ENCODE measurements at places on chromosomes 4 and X.

GRCh38 chrX:54808109-54808604 lies 612 bp downstream of the MAGED2 start:
- no peak for DNase-seq

GRCh38 chr4:4421356-4421755 lies 34.5 kb downstream of the NSG1 start:
- no peak for DNase-seq

- no peak for DNase-seq
These were observed 28.8 kb downstream of the FAM199X start for GRCh38 chrX:104195013-104195412.

GRCh38 chr4:116343809-116344208 lies 741.6 kb downstream of the TRAM1L1 start:
- DNase-seq = peak; percentile 15

GRCh38 chr4:165986956-165987698 lies 114.1 kb downstream of the TLL1 start:
- no peak for DNase-seq

DNA sequence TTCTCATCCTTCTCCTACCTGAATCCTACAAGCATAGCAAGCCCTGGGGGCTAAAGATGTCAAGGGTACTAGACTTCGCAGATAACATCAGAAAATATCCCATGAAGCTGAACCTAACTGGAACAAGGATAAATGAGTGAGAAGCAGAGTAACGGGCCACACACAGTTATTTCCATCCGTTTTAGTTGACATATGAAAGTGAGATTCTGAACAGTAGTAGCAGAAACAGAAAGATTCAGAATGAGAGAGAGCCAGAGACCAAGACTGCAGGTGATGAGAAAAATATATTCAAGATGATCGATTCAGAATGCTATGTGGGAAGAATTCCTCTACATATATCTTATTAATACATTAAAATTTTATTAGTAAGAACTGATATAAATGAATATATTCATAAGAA lies 165.1 kb downstream of the TSPAN5 start:
- no peak for DNase-seq

DNA sequence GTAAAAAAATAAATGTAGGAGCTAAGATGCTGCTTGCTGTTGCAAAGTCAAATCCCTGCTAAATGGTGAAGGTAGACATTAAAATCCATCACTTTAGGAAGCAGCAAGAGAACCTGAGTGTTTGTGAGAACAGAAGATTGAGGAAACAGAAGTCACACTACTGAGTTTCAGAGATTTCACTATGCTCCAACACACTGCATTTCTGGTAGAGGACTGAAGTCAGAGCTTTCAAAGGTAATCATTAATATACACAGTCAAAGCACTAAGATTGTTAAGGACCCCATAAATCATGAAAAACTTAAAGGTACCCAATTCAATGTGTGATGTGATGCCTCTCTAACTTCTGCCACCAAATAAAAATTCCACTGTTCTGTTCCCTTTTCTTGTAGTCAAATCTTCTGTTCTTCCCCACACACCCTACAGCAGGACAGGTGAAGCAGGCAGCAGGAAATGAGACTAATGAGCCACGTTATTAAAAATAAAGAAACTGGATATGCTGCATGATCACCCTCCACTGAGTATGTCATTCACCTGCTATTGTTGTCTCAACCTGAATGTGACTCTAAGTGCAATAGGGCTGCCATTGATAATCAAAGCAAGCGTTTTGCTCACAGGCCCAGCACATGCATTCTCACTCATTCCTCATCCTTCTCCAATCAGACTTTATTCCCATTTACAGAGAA lies 28.9 kb upstream of the APELA start:
- DNase-seq = no peak

GRCh38 chrX:138748480-138748879 lies 37.0 kb upstream of the FGF13 start:
- DNase-seq = no peak

- DNase-seq = no peak
These were observed 12.7 kb downstream of the DCAF16 start for GRCh38 chr4:17797808-17798207.

GRCh38 chrX:78665342-78665741 lies 6.2 kb upstream of the RTL3 start:
- DNase-seq = peak; percentile 18

GRCh38 chr4:178316211-178316610 lies 874.0 kb upstream of the AGA start:
- no peak for DNase-seq

DNA sequence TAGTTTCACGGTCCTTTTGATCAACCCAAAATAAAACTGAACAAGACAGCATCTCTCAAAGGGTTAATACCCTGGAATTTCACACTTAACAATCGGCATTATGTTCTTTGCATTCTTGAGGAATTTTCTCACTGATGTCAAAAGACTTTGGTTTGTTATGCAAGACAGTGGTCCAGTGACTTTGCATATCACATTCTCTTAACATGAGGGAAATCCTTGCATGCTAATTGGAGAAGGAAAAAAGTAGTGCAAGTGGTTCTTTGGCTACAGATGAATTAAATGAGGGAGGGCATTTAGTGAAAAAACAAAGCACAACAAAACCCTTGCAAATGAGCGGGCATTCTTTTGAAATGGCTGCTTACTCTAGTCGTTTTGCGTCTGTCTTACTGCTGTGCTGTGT lies 105.1 kb upstream of the LIMCH1 start:
- DNase-seq = peak; percentile 57

GRCh38 chr4:173269280-173269679 lies 64.9 kb downstream of the HMGB2 start:
- DNase-seq = no peak

DNA sequence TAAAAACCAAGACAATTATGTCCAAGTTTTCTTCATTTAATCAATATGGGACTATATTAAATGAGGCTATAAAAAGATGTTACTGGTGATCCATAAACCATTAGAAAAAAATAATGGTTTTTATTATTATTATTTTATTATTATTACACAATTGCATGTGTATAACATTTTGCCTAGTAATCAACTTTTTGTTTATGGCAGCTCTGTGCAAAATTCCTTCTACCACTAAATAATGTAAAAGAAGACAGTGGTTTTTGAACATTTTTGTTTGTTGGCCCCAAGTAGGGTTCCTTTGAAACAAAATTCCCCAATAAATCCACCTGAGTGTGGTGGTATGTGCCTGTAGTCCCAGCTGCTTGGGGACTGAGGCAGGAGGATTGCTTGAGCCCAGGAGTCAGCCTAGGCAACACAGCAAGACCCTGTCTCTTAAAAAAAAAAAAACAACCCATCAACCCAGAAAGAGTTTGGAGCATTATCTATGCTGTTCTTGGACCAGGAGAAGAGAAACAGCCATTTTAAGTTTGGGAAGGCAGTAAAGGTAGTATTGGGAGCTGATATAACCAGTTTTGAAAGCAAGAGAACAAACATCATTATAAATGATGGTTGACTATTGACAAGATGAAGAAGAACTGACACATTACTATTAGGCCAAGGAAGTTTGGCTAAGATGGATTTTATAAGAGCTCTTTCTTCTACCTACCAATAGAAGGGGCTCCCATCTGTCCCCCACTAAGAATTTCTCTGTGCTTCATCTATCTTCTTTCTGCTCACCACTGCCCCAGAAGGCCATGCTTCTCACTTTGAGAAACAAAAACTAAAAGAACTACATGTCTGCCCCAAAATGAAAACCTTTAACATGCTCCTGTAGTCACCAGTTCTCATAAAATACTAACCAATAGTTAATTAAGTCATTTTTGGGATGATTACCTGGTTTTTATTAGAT lies 2.2 kb downstream of the TMEM156 start:
- no peak for DNase-seq

DNA sequence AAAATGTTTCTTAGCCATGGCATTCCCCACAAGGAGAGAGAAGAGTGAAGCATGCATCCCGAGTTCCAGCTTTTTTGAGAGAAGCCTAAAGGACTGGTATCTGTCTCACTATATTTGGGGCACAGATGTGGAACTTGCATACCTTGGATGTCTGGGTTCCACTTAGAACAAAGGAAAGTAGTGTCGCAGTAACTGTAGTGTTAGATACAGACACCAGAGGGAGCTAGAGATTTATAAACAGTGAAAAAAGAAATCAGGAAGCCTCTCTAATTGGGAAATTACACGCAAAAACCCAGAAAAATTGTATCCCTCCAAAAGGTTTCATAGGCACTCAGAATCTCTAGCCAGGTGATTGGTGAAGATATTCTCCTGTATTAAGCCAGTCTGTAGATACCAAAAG lies 34.4 kb downstream of the AGTR2 start:
- no peak for DNase-seq

DNA sequence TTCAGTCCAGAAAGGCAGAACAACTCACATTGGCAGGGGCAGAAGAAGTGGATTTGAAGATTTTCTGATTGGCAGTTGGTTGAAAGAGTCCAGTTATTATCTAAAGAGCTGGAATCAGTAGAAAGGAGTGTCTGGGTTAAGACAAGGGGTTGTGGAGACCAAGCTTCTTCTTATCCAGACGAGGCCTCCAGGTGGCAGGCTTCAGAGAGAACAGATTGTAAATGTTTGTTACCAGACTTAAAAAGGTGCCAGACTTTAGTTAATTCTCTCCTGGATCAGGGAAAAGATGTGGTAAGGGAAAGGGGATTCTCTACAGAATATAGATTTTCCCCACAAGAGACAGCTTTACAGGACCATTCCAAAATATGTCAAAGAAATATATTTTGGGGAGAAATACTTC lies 36.7 kb upstream of the TLR3 start:
- no peak for DNase-seq

GRCh38 chrX:78759081-78759480 lies 11.6 kb downstream of the LPAR4 start:
- DNase-seq = no peak

DNA sequence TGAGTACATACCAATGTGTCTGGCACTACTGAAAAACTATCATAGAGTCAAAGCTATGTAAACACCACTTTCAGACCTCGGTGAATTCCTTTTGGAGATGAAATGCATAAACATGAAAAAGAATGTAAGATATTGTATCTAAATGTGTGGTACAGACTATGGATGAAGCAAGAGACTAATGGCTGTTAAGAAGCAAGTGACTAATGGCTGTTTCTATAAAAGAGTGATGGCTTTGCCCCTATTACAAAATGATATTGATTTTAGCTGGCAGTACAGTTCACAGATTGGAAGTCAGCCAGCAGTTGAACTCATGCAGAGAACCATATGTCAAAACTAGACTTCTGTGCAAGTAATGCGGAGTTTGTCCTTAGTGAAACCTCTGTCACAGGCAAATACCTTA lies 359.3 kb downstream of the GRXCR1 start:
- no peak for DNase-seq

GRCh38 chrX:31679861-31680260 lies 608.0 kb upstream of the FTHL17 start:
- DNase-seq = no peak

DNA sequence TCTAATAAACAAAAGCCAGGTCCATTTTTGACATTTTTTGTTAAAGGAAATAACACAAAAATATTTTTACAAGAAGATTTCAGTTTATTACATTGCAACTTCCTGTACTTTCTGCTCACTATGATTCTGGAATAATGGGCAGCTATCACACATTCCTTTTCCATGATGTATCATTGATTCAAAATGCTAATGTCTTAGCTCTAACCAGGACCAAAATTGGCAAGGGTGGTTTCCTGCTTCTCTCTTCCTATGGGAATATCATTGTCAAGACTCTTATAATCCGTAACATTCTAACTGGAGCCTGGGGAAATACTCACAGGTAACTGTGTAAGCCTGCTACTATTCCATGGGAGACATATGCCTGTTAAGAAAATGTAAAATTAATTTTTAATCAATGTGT lies 218.6 kb downstream of the DCAF12L2 start:
- no peak for DNase-seq

DNA sequence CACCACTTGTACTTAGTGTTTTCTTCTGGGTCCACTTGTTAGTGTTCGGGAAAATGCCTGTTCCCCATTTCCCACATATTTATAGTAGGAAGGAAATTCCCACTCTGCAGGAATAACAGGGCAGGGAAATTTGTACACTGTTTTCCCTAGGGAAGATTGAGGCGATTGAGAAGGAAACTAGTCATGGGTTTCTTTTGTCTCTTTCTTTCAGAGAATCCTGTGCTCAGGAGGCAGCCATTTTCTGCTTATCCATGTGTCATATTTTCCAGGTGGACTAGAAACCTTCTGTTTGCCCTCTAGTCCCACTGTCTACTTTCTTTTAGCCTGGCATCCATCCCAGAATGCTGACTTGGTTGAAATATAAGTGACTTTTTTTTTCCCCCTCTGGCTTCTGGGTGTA lies 299.1 kb upstream of the ANKRD50 start:
- DNase-seq = no peak

DNA sequence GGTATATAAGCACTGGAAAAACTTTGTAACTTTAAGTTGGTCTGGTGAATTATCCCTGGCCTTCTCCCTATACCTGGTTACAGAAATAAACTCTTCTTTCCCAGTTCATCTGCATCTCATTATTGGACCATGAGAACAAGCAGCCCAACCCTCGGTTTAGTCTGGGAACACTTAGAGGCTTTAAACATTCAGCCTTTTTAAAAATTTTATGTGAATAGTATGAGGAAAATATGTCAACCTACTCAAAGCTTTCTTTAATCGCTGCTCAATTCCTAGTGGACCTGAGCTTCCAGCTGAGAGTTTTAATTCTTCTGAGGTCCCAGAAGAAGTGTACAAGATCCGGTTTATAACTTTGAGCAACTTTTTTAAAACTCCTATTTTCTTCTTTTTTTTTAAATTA lies 358.6 kb upstream of the NOCT start:
- DNase-seq = no peak

DNA sequence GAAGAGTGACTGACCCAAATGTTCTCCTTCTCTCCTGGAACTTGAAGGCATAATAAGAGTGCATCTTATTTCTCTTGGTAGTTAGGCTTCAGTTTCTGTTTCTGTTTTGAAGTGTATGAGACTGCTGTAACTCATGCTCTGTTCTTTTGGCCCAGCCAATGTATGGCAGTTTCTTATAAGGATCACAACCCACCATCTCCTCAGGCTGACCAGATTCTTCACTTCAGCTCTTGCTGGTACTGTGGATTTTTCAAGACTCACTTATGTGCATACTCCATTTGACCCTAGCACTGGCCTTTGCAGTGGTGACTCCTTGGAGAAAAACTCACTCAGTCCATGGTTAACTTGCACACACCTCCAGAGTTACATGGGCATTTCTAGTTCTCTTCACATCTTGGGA lies 9.6 kb upstream of the YTHDC1 start:
- DNase-seq = no peak

- peak; percentile 93 for DNase-seq
These were observed 229.6 kb upstream of the AGTR2 start for GRCh38 chrX:115940888-115941332.

DNA sequence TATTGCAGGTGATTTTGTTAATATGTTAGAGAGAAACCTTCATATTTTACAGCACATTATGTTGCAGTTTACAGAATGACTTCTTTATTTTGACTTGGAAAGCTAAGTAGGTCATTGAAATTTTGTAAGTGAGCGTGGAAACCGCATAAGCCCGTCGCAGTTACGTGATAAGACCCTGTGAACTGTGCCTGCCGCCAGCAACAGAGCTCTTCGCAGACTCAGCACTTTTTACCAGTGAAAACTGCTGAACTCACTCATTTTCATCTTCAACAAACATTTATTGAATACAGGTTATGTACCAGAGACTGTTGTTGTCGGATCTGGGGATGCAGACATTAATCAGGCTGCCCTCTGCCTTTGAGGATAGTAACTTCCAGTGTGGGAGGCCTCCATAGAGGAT lies 355.7 kb downstream of the HS3ST1 start:
- DNase-seq = no peak

- no peak for DNase-seq
These were observed 86.8 kb downstream of the GATB start for GRCh38 chr4:151673908-151674520.

All from inflammatory macrophage treated with lipopolysaccharide for 1 hour (primary cell).